BJ (cell line): ENCODE measurements at places on chromosomes 3 and 15.

DNA sequence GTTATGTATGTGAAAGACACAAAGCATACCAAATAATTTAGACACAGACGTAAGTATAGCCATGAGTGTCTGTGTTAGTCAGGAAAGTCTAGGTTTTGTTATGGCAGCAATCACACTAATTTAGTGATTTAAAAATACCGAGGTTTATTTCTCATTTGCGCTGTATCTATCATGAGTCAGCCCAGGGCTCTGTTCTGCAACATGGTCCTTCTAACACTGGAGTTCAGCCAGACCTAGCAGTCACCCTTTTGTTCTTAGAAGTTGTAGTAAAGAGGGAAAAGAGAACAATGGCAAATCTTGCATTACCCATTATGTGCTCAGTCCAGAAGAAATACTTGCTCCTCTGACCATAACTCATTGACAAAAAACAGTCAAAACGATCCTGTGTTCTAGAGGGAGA, 311.5 kb downstream of the NLGN1 start:
- DNase-seq: no peak

- DNase-seq: no peak
Measured at GRCh38 chr3:25403968-25404367, 24.1 kb upstream of the RARB start.

GRCh38 chr3:185766329-185767001, 58.4 kb downstream of the IGF2BP2 start:
- DNase-seq: no peak

DNA sequence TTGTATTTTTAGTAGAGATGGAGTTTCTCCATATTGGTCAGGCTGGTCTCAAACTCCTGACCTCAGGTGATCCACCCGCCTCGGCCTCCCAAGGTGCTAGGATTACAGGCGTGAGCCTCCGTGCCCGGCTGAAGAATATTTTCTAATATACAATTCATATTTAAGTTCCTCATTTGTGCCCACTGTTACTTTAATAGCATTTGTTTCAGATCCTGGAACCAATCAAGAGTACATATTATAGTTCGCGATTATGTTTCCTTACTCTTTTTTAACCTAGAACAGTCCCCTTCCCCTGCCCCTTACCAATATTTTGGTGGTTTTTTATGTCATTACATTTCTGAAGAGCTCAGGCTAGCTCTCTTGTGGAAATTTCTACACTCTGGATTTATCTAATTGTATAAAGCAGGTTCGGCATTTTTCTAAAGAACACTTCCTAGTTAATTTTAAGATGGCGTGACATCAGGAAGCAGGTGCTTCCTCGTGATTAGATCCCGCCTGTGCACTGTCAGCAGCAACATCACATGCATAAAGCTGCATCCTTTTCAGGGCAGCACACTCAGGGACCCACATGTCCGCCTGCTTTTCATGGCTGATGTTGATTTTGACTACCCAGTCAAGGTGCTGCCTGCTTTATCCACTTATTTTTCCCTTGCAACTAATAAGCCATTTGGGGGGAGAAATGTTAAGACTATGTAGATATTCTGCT, 88.7 kb upstream of the EPHB3 start:
- DNase-seq: no peak

DNA sequence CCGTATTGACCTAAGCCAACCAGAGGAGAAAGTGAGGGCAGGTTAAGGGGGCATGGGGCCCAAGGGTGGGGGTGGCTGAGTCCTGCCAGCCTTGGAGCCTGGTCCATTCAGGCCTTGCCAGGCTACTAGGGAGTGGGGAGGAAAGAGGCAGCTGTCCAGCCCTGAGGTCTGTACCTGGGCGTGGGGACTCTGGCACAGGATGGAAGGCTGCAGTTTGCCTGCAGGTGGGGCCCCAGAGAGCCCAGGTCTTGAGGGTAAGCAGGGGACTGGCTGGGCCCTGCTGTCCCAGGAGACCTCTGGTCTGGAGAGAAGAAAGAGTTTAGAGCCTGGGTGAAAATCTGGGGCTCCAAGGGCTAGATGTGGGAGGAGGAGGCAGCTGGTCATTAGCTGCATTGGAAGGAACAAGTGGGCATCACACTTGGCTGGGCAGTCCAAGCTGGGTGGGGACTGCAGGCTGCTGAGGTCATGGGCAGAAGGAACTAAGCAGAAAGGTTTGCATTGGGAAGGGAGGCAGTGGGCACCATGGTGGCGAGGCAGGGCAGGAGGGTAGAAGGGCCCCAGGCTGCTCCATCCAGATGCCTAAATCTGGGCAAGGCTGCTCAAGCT, 108.4 kb downstream of the OXNAD1 start:
- DNase-seq: no peak

DNA sequence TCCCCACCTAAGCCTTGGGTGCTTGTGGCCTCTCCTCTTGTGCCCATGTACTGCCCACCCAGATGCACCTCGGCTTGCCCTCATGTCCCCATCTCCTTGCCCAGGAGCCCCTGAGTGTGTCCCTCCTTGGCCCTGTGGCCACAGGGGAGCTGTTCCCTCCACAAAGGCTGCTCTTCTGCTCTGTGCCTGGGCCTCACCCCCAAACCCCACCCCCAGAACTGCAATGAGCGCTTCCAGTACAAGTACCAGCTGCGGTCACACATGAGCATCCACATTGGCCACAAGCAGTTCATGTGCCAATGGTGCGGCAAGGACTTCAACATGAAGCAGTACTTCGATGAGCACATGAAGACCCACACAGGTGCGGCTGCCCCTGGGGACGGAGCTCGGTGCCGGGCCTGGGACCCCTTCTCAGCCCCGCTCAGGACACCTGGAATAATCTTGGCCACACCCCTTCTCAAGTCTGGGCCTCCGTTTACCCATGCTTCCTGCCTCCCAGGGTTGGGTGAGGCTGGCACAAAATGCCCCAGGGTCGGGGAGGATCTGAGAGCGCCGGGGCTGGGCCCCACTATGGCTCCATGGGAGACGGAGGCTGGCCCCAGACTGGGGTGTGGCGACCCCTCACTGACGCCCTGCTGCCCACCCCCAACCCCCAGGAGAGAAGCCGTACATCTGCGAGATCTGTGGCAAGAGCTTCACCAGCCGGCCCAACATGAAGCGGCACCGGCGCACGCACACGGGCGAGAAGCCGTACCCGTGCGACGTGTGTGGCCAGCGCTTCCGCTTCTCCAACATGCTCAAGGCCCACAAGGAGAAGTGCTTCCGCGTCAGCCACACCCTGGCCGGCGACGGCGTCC, 10.3 kb downstream of the ZBTB47 start:
- no peak for DNase-seq

DNA sequence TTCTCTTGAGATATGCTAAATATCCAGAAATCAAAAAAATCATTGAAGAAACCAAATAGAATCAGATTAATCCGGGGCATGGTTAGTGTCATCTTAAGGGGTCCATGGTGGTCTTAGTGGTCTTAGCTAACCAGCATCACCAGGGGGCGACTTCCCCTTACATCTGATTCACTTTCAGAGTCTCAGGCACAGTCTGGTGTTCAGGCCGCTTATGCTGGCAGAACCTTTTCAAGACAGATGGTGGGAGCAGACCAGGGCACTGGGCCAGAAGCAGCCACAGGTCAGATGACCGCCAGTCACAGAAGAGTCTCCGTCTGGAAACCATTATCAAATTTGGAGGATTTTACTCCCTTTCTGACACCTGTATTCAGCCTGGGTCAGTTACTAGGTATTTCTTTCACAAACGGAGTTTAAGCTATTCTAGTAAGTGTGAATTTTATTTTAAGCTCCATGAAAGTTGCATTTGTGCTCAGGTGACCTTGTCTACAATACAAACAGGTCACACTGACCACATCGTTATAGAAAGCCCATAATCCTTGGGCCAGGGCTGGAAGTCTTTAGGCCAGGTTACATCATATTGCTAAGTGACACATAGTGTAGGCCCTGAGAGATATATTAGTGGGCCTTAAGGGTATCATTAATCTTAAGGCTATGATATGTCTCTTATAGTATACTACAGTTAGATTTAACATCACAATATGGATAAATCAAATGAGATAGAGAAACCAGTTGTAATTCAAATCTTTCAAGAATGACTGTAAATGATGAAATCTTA, 365.5 kb downstream of the GBE1 start:
- DNase-seq: no peak

- DNase-seq: no peak
Measured at GRCh38 chr3:151878465-151878864, 5.0 kb downstream of the SUCNR1 start.

- DNase-seq: no peak
Measured at GRCh38 chr15:92949604-92950249, 49.6 kb downstream of the CHD2 start.

- DNase-seq: no peak
Measured at GRCh38 chr15:92903631-92903965, 3.5 kb downstream of the CHD2 start.

DNA sequence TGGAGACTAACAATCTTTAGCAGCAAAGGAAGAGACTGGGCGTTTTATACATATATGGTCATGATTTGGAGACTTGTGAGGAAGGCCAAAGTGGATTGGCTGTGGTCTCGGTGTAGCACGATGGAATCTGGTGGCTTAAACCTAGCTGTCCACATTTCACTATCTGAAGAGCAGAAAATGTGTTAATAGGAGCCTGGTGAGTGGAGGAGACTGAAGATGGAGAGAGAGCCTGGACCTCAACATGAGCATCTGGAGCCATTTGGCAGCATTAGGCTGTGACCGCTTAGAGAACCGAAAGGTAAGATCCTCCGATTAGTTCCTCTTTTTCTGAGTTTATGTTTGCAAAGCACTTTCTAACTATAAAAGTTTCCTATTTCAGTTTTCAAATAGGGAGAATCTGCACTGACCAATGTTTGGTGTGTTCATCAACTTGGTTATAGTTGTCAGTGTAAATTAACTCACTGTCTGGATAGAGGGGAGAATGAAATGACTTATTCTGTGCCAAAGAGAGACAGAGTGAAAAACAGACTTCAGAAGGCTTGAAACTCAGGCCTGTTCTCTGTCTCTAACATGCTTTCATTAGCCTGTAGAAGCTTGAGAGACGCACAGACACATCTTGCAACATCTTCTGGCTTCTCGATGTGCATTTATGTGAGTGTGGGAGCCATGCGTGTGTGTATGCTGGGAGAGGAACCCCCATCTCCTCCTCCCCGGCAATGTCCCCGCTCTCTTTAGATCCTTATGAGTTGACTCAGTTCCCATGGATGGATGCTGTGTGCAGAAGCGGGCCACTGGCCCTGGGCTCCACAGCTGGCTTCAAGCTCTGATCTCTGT, 244.7 kb upstream of the TBL1XR1 start:
- no peak for DNase-seq

GRCh38 chr3:32226875-32227500, 11.5 kb upstream of the CMTM8 start:
- DNase-seq: no peak
